Heart right ventricle (tissue), 16 donors: ENCODE measurements at places on chromosomes 12 and 14. TPM values are rescaled to one million over a fixed set of nuclear protein-coding genes. Genes with fewer than 3 reads are reported as not detected.

DNA sequence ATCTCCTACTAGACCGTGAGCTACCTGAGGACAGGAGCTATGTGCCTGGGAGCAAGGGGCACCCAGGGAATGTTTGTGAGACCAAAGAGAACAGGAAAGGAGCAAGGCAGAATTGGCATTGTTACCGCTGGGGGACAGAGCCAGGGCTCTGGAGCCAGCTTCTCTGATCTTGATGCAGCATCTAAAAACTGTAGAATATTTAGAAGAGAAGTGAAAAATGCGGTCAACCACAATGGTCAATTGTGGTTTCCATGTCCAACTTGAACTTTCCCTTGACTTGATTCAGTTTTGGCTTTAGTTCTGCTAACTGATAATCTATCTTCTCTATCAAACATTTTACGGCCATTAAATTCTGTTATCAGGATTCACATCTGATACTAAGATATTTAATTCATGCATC lies 201.2 kb downstream of the ANO4 start:
- H3K4me3 ChIP-seq, result no peak overlapping the region
- no peak for DNase-seq
- no peaks in the 10 kb centered on the region for H3K27me3 ChIP-seq
- H3K4me1 ChIP-seq, result no peaks in the 10 kb centered on the region

- H3K4me3 ChIP-seq, result no peak overlapping the region
- H3K4me1 ChIP-seq, result peaks cover under 1% of the 10 kb centered on the region
- no peaks in the 10 kb centered on the region for H3K36me3 ChIP-seq
- H3K27me3 ChIP-seq, result no peaks in the 10 kb centered on the region
- H3K27ac ChIP-seq, result no peak overlapping the region
- DNase-seq, result no peak
Observed at GRCh38 chr14:51443195-51444018, 203.4 kb downstream of the TMX1 start.

GRCh38 chr12:51752234-51752889 lies 96.2 kb downstream of the FIGNL2 start:
- peak; percentile 56 for DNase-seq
- peaks cover 2% of the 10 kb centered on the region for H3K4me1 ChIP-seq
- H3K27me3 ChIP-seq, result no peaks in the 10 kb centered on the region
- H3K27ac ChIP-seq, result peak overlapping the region; percentile 57

DNA sequence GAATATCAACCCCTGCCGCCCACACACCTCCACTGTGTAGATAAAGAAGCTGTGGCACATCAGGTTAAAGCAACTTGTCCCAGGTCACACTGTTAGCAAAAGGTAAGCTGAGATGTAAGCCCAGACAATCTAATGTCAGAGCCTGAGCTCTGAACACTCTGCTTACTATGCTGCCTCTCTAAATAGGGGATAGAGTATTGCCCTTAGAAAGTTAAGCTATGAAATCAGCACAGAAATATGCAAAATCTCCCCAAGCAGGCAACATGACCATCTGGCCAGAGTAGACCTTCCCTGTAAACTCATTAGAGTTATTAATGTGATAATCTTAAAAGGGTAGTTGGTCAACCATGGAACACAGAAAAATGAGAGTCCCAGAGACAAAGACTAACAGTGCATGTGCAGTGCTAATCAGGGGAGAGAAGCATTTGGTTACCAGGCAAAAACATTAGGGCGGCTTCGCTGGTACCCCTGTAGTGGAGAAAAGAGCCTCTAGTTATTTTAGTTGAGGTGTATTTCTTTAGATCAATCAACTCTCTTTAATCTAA lies 171.0 kb downstream of the BTG1 start:
- no peak for DNase-seq
- no peaks in the 10 kb centered on the region for H3K27me3 ChIP-seq
- H3K27ac ChIP-seq, result no peak overlapping the region
- H3K4me3 ChIP-seq, result no peak overlapping the region

DNA sequence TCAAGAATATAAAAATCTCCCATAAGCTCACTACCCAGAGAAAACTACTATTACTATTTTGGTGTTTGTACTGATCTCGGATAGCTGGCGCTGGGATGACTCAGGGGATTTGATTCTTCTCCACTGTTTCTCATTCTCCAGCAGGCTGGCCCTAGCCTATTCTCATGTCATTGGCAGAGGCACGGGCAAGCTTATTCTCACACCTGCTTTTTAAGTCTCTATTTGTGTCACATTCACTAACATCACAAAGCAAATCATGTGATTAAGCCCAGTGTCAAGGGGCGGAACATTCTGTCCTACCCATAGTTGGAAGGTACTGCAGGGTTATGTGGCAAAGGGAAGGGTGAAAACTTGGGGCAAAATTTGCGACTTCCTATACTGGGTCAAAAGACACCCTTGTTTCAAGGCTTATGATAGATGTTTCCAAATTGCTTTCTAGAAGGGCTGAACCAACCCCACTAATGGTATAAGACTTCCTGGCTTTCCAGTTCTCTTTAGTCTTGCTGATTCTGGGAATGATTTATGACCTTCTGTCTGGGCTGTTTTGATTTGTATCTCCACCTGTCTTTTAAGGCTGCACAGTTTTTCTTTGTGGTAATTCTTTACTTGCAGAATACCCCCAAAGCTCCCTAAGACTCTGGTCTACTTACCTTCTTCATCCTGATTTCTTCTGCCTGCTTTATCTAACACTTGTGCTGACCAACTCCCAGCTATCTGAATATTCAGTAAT lies 406.4 kb downstream of the NRXN3 start:
- H3K27ac ChIP-seq, result no peak overlapping the region
- no peak for DNase-seq
- H3K36me3 ChIP-seq, result no peaks in the 10 kb centered on the region
- H3K4me1 ChIP-seq, result no peaks in the 10 kb centered on the region

DNA sequence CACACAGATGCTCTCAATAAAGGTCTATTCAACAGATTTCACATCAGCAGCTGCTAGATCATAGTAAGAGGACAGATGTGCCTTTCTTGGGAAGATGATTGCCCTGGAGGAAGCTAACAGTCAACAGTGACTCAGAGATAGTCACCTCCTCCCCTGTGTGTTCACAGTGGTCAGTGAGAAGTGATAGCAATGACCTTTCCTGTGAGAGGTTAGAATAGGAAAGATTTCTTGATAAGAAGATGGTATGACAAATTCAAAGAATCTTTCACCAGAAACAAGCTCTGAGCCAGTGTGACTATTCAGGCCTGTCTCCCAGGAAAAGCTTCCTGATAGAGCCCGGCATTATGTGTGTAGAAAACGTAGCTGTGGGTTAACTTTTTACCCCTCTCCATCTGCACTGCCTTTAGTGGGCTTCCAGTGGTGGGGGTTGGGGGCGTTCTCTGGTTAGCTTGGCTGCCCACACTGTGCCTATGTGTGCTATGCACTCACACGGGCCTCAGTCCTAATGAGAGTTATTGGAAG lies 66.4 kb upstream of the ARHGAP5 start:
- peak overlapping the region; percentile 36 for H3K27ac ChIP-seq
- H3K4me3 ChIP-seq, result no peak overlapping the region
- H3K4me1 ChIP-seq, result peaks cover 30% of the 10 kb centered on the region
- no peaks in the 10 kb centered on the region for H3K27me3 ChIP-seq

- H3K4me1 ChIP-seq, result no peaks in the 10 kb centered on the region
- H3K27me3 ChIP-seq, result no peaks in the 10 kb centered on the region
- peaks cover 88% of the 10 kb centered on the region for H3K36me3 ChIP-seq
- H3K4me3 ChIP-seq, result no peak overlapping the region
- DNase-seq, result no peak
- H3K27ac ChIP-seq, result no peak overlapping the region
Observed at GRCh38 chr14:64092338-64092737, 201.8 kb downstream of the ESR2 start.

DNA sequence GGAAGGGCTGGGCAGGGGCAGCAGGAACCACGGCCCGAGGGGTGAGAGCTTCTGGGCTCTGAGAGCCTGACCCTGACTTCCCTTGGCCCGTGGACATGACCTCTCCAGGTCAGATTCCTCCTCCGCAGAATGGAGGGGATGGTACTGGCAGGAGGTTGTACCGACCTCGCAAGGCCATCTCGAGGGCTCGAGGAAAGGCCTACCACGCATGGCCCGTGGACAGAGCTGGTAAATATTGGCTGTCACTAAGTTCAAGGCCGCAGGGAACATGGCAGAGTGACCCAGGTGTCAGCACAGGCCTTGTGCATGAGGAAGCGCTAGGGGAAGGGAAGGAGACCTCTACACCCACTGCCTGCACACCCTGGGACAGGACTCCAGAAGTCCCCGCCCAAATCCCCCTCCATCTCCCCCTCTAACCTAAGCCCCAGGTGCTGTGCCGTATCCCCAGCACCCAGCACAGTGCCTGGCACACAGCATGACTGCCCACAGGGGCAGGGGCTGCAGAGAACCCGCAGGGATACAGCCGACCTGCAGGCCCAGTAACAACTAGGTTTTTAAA lies 54.9 kb upstream of the PPP2R5C start:
- no peak overlapping the region for H3K4me3 ChIP-seq
- H3K27ac ChIP-seq, result peak overlapping the region; percentile 84
- no peaks in the 10 kb centered on the region for H3K36me3 ChIP-seq
- H3K27me3 ChIP-seq, result peaks cover 29% of the 10 kb centered on the region
- no peak for DNase-seq

DNA sequence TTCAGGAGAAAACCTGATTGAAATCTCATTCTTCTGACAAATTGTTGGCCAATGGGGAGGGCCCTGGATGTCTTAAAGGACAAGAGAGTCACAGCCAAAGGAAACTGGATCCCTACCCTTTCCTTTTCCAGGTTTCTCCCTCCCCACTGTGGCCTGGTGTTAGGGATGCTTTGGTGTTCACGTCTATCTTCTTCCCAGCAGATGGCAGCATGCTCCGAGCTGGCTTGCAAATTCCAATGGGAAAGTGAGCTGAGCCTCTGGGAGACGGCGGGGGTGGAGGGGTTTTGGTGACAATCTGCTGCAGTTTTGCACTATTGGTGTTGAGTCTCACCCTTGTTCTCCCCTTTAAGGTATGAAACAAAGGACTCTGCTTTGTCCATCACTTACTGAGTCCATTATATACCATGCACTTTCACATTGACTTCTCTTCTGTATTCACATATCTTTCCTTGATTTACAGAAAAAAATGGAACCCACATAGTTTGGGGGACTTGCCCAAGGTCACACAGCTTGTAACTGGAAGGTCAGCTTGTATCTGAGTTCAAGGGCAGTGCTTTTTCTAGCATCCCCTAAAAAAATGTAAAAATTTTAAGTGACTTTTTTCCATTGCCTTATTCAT lies 39.3 kb downstream of the CCDC177 start:
- peak; percentile 18 for DNase-seq
- no peak overlapping the region for H3K27ac ChIP-seq
- peaks cover 36% of the 10 kb centered on the region for H3K27me3 ChIP-seq
- no peaks in the 10 kb centered on the region for H3K36me3 ChIP-seq
- H3K4me1 ChIP-seq, result no peaks in the 10 kb centered on the region
- H3K4me3 ChIP-seq, result no peak overlapping the region

DNA sequence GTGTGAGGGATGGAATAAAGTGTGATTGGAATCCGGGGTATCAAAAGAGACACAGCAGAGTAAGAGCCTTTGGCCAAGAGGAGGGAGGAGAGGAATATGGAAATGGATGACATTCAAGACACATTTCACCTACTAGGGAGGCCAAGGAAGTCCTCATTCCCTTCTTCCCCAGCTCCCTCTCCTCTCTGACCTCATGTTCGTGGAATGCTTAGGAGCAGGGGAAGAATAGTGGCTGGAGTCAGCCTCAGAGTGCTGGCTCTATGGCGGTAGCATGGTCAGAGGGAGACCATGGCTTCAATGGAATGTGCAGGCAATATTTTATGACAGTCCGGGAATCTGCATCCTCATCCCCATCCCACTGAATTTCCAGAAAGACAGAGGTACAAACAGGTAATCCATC lies 196.6 kb downstream of the EGLN3 start:
- DNase-seq, result no peak
- no peak overlapping the region for H3K27ac ChIP-seq
- no peaks in the 10 kb centered on the region for H3K36me3 ChIP-seq
- no peaks in the 10 kb centered on the region for H3K4me1 ChIP-seq

DNA sequence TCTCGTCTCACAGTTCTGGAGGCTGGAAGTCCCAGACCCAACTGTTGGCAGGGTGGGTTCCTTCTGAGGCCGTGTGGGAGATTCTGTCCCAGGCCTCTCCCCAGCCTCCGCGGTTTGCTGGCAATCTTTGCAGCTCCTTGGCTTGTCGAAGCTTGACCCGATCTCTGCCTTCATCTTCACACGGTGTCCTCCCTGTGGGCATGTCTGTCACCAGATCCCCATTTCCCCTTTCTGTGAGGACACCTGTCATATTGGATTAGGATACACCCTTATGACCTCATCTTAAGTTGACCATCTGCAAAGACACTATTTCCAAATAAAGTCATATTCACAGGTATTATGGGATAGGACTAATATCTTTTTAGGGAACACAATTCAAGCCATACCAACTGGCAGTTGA lies 22.6 kb upstream of the LRP1-AS start:
- H3K4me3 ChIP-seq, result no peak overlapping the region
- H3K27ac ChIP-seq, result no peak overlapping the region
- DNase-seq, result no peak
- H3K36me3 ChIP-seq, result peaks cover 21% of the 10 kb centered on the region
- no peaks in the 10 kb centered on the region for H3K27me3 ChIP-seq

GRCh38 chr12:91406920-91407341 lies 224.3 kb upstream of the DCN start:
- no peaks in the 10 kb centered on the region for H3K27me3 ChIP-seq
- no peak overlapping the region for H3K27ac ChIP-seq
- no peaks in the 10 kb centered on the region for H3K36me3 ChIP-seq

- H3K4me3 ChIP-seq, result no peak overlapping the region
- H3K4me1 ChIP-seq, result peaks cover 1% of the 10 kb centered on the region
- H3K27ac ChIP-seq, result no peak overlapping the region
Observed at GRCh38 chr12:12699345-12699744, 3.4 kb upstream of the GPR19 start.

DNA sequence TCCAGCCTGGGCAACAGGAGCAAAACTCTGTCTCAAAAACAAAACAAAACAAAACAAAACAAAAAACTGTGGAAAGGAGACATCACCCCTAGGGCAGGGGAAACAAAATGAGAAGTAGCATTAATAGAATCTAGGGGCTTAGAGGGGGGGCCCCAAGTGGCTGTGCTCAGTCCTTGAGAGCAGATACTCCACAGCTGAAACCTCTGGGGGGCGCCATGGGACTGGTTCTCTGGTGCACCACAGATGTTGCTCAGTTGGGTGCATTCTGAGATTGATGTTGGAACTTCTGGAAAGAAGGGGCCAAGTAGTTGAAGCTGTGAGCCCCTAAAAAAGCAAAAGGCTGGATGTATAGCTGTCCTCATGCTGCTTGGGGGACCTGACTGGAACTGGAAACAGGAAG lies 11.8 kb upstream of the SYNE2 start:
- no peak overlapping the region for H3K27ac ChIP-seq
- H3K4me3 ChIP-seq, result no peak overlapping the region
- no peaks in the 10 kb centered on the region for H3K4me1 ChIP-seq
- no peak for DNase-seq
- H3K36me3 ChIP-seq, result no peaks in the 10 kb centered on the region
- no peaks in the 10 kb centered on the region for H3K27me3 ChIP-seq

CPM gene
- total RNA-seq, result 5.8 TPM

ORAI1 gene
- total RNA-seq, result 8.8 TPM

SSTR1 gene
- total RNA-seq, result 0.53 TPM

TAS2R10 gene
- total RNA-seq, result 0.32 TPM

DEGS2 gene
- not detected for total RNA-seq

SLC6A12 gene
- 1.1 TPM for total RNA-seq

JAG2 gene
- total RNA-seq, result 21.4 TPM

KRT85 gene
- not detected for total RNA-seq

CD4 gene
- total RNA-seq, result 2.8 TPM
